Esophagus squamous epithelium (tissue), 5 donors: ENCODE measurements at places on chromosomes 6 and 20.

DNA sequence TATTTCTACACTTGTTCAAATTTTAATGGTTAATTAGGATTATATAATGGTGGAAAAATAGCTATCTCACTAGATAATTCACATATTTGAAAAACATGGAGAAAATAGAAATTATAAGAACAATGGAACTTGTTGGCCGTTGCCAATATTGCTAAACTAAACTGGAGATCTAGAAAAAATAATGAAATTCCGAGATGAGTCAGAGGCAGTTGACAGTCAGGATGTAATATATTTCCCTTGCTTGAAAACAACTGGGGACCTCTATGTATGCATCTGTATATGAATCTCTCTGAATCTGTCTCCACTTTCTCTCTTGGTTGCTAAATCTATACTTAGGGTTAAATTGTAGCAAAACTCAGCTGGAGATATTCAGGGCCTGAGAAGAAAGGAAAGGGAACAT lies 1108.2 kb upstream of the GJE1 start:
- no peak for DNase-seq

- DNase-seq: no peak
Observed at GRCh38 chr6:36125575-36125974, 4.7 kb upstream of the MAPK13 start.

DNA sequence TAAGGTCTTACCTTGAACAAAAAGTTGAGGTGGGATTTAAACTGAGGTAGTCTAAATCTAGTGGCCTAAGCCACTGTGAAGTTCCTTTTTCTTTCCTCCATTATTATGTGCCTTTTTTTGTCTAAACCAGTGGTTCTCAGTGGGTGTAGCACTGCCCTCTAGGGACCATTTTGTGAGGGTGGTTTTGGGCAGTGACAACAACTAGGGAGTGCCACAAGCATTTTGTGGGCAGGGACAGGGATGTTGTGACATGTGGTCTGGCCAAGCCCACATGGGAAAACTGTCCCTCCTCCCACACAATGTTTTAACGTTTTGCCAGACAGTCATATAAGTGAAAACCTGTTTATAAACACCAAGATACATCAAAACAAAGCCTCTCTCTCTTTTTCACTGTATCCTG lies 899.4 kb upstream of the FLRT3 start:
- DNase-seq: no peak

- DNase-seq: no peak
Observed at GRCh38 chr20:8304124-8304816, 172.2 kb downstream of the PLCB1 start.

DNA sequence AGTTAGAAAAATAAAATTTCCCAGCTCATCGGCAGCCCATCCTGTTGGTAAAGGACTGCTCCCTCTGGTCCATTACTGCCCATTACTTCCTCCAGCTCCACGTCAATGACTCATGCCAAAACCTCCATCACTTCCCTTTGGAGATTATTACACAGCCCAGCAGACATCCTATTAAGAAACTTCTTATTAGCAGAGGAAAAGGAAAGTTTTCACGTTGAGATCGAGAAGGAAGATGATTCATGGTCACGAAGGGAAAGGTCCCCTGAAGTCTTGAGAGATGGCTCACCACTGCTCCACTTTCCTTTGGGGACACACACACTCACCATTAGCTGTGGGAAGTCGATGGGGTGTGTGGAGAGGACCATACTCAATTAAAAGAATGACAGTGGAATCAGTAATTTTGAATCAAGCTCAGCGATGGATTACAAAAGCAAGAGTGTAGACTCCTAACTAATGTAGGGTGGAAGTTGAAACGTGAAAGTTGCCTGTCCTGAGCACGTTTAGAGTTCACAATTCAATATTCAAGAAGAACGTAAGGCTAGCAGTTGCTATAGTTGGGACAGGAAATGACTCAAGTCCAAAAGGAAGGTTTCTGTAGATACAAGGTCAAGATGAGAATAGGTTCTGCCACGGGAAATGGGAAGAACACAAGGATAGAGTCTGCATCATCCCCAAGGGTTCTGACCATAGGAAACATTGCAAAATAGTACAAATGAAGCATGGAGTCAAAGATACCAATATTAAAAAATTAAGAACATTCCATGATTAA lies 21.6 kb downstream of the SASH1 start:
- no peak for DNase-seq

DNA sequence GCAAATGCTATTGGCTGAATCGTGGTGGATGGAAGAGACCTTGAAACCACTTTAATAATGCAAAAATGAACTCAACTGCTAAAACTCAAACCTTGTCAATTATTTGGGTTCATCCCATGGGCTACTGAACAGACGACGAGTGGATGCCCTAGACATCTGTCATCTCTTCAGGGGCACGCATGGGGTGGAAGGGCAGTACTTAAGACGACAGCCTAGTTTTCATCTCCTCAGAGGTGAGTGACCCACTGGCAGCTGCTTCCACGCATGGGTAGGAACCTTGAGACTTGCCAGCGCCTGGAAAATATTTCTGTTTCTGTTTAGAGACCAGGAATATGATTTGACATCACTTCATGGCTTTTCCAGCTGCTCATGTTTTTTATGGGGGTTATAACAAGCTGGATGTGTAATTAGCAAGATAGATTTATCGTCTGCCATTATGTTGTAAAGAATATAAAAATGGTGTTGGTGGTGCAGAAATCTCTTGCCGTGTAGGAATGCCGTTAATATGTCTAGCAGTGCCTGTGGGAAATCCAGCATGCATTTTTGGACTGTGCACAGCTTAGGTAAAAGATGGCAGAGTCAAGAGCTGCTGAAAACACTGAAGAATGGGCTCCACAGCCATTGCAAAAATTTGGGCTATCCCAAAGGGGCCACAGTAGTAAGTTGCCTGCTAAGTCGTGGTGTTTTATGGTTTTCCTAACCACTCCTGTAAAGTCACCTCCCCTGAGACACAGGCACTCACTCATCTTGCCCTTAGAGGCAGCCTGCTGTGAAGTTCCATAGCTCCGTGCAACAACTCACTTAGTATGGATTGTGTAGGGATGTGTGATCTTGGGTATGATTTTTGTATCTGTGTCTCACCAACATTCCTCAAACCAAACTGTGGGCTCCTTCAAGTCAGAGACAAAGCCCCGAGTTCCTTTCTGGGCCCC lies 203.3 kb downstream of the EYA2 start:
- no peak for DNase-seq
